Muscle of leg (tissue), 16 donors: ENCODE measurements at places on chromosomes 1 and 21. TPM values are rescaled to one million over a fixed set of nuclear protein-coding genes. Genes with fewer than 3 reads are reported as not detected.
A peak's percentile ranks its signal among the peaks of the same experiment; 100 is the strongest.

GRCh38 chr1:227131193-227131592, 187.1 kb downstream of the CDC42BPA start:
- peak; percentile 26 for DNase-seq

- DNase-seq, result peak; percentile 71
Observed at GRCh38 chr1:50774759-50775351, 185.2 kb downstream of the FAF1 start.

HES2 gene
- total RNA-seq, result not detected

DNA sequence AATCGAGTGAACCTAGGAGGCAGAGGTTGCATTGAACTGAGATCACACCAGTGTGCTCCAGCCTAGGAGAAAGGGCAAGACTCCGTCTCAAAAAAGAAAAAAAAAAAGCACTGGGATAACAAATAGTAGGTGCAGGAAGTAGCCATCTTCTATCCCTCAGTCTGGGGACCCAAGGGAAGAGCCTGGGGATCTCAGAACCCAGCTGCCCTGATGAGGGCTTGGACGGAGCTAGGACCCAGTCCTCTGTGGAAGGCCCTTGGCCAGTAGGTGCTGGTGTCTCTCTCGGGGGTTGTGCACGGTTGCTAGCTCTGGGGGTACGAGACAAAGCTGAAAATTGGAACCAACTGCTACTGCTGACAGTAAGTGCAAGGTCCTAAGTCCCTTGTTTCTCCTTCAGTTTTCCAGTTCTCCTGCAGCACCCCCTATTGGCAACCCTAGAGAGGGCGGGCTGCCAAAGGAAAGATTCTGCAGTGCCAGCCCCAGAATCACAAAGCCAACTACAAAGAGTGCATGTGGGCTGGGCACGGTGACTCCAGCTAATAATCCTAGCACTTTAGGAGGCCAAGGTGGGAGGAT, 57.6 kb upstream of the KIF1B start:
- peak; percentile 18 for DNase-seq

GRCh38 chr1:110283677-110284076, 55.5 kb upstream of the RBM15 start:
- no peak for DNase-seq

AIM2 gene
- 0.31 TPM for total RNA-seq

KRTAP11-1 gene
- not detected for total RNA-seq

DNA sequence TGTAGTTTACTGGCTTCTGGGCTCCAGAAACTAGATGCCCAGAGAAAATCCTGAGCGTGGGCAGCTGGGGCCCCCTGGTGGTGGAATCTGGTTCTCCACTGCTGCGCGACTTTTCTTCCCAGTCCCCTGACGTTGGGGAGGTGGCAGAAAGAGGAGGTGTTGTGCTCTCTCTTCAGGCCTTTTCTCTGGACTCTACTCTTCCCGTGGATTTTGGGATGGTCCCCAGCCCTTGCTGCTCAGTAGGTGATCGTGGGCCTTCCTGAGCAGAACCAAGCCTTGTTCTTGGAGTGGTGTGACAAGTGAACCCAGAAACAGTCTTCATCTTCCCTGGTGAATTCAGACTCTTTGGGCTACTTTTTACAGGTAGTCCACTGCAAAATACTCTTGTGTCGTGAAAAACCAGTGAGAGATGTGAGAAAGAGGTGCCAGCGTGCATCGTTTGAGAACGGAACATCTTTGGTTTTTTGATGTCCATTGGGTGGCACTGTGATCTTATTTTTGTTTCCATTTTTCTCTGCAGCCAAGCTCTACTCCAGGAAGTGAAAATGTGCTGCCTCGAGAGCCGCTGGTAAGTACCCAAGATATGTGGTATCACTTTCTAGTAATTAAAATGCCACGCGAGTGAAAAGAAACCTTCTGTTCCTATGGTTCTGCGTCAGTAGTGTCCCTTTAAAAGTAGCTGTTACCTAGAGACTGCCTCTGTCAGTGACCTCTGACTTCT, 20.2 kb downstream of the PEX14 start:
- DNase-seq, result peak; percentile 75

- no peak for DNase-seq
Observed at GRCh38 chr1:182845379-182845778, 6.2 kb downstream of the DHX9 start.

AXDND1 gene
- total RNA-seq, result 0.13 TPM

DNA sequence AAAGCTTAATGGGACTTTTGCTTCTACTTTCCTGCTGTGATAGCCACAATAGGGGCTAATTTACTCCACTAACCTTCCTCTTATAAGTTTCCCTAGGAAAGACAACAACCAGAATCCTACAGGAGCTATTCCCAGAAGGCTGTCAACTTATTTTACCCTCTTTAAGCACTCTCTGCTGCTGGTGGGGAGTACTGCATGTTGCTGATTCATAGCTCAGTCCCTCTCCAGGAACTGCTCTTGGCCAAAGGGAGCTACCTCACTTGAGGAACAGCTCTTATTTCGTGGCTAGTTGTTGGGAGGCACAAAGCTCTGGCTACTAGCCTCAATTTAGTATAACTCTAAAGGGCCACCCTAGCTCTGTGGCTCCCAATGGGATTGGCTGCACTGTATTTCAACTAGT, 37.2 kb downstream of the ADSS2 start:
- no peak for DNase-seq

- no peak for DNase-seq
Observed at GRCh38 chr1:162985816-162986435, 83.2 kb upstream of the RGS4 start.

KLHDC9 gene
- total RNA-seq, result 1.0 TPM

RGSL1 gene
- not detected for total RNA-seq

DNA sequence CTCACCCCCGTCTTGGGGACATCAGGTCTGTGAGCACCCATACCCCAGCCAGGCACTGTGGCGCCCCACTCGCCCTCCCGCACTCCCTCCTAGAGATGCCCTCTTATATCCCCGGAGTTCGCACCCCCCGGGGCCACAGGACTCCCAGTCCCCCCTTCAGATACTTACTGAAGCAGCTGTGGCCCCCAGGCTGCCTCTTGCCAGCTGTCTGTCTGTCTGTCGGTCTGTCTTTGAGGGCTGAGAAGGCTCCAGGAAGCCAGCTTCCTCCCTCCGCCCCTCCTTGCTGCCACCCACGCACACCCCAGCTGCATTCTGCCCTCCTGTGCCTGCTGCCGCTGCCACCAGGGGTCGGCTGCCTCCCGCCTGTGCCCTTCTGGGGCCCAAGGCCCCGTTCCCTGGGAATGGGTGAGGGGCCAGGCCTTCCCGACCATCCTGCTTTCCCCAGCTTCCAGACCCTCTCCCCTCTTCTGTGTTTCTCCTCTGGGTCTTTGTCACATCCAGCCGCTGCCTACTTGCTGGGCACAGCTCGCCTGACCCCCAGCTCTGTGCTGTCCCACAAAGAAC, at the start of gene PTPN7:
Gene PTPN7 (minus strand): TSS at position 226 of the 564 bp plus-strand sequence. CDS start 1,200 bp downstream, outside the sequence.
- no peak for DNase-seq

DNA sequence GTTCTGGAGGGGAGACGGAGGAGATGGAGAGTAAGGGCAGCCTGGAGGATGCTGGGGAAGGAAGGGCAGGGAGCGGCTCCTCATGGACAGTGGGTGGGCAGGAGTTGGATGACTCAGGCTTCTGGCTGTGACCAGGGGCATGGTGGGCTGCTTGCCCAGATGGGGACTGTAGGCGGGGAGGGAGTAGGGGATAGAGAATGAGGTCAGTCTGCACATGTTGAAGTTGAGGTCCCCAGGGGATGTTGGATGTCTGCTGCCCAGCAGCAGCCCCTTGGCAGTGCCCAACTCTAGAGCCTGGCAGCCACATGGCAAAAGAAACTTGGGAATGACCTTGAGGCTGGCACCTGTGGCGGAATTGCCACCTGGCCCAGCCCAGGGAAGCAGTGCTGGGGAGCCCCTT, 6.4 kb downstream of the SELENON start:
- peak; percentile 72 for DNase-seq

DNA sequence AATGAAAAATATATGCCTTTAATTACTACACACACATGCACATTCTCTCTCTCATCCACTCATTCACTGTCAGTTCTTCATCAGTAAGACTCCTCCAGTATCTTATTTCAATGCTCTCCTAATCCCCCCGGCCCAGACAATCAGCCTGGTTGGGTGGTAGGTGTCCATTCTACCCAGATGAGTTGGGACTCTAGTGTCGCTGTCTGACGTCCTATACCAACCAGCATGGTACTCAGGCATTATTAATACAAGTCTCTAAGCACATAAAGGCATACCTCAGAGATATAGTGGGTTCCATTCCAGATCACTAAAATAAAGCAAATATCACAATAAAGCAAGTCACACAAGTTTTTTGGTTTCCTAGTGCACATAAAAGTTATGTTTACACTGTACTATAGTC, 19.8 kb downstream of the NRIP1 start:
- no peak for DNase-seq

- DNase-seq, result no peak
Observed at GRCh38 chr1:87370544-87370943, 41.9 kb downstream of the LMO4 start.

DNA sequence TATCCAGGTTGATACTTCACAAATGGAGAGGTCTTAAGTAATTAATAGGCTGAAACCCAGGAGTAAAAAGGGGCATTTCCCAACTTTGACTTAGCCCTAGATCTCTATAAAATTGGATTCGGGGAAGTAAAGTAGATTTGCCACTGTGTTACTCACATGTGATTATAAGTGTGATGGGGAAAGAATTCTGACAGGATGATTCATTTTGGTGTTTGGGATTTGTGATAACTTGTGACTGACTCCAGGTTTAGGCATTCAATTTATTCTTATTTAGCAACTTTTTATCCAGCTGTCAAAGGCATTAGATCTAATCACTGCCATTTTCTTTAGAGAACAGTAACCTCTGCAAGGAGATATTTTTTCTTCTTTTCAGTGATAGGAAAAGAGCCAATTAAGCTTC, 175.5 kb downstream of the ASTN1 start:
- no peak for DNase-seq

GFI1 gene
- 0.13 TPM for total RNA-seq

GRCh38 chr1:60423146-60423780, 349.7 kb upstream of the C1orf87 start:
- DNase-seq, result peak; percentile 41

DNA sequence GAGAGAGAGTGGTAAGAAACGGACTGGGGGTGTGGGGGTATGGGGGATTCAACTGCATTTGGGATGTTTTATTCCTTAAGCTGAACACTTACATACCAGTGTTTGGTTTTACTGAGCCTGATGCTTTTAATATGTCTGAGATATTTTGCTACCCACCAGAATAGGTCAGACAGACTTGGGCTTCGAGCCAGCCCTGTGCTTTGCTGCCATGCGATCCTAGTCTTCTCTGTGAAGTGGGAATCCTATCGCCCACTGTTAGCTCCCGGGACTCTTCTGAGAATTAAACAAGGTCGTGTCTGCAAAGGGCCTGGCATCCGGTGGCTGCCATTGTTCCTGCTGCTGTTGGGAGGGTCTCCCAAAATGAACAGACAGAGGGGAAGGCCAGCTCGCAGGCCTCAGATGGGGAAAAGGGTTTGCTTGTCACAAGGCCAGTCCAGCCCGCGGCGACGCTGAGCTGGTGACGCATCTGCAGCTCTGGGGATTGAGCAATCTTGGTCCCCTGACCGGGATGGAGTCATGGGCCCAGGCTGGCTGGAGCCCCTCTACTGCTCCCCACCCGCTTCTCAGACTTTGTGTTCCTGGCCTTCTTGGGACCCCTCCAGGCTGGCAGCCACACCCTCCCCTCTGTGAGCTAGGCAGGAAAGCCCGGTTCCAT, 26.9 kb upstream of the ECE1 start:
- peak; percentile 62 for DNase-seq

DNA sequence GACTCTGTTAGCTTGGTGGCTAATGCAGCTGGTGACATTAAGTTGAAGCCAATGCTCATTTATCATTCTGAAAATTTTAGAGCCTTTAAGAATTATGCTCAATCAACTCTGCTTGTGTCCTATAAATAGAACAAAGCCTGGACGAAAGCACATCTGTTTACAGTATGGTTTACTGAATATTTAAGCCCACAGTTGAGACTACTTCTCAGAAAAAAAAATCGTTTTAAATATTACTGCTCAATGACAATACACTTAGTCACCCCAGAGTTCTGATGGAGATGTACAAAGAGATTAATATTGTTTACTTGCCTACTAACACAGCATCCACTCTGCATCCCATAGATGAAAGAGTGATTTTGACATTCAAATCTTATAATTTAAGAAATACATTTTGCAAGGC, 79.6 kb downstream of the NEGR1 start:
- DNase-seq, result no peak

- no peak for DNase-seq
Observed at GRCh38 chr21:46212721-46213484, 15.7 kb downstream of the LSS start.

GRCh38 chr21:40714536-40714935, 132.4 kb downstream of the DSCAM start:
- no peak for DNase-seq

- DNase-seq, result peak; percentile 39
Observed at GRCh38 chr1:206933333-206933945, 11.7 kb upstream of the FCMR start.

KANK4 gene
- total RNA-seq, result 6.6 TPM

NTNG1 gene
- 12.4 TPM for total RNA-seq
